NCI-H1694 treated with DMSO at 0.1 percent for 48 hours (cell line): ENCODE measurements at places on chromosomes 7 and 10.

DNA sequence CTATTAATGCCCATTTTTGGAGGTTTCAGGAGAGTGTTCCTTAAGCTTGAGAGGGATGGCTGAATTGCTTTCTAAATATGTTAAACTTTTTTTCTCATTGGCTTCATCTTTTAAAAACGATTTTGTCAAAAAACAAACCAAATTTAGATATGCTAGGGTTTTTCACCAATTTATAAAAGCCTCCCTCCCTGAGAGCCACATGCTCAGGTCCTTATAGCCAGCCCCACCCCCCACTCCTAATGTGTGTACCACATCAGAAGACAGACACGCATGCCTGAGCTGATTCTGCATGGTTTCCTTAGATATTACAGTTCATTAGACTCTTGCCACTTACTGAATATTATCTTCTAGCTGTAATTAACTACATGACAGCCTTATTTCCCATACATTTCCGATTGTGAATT, 2.0 kb downstream of the CUL1 start:
- peak; percentile 4 for DNase-seq

DNA sequence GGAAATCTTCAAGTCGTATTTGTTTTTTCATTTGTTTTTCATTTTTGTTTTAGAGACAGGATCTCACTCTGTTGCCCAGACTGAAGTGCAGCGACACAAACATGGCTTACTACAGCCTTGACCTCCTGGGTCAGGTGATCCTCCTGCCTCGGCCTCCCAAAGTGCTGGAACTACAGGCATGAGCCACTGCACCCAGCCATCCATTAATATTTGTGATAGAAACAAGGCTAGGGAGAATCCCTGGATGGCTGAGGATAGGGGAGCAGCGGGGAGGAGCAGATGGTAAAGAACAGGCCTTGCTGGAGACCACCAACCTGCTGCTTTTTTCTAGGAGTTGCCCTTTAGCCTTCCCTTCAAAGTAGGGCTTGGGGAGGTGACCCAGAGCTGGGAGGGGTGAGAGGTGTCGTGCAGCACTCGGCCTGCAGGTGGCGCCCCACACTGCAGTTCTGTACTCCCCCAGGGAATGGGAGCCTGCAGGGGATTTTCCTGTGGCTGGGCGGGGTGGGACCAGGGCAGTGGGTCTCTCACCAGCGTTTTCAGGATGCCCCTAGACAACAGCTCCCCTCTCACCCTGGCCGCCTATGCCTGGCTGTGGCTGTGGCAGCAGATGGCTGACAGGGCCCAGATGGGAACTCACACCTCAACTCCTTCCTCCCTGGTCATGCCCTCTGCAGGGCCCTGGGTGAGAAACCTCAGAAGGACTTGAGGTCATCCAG, 12.6 kb upstream of the CDH23 start:
- peak; percentile 62 for DNase-seq

DNA sequence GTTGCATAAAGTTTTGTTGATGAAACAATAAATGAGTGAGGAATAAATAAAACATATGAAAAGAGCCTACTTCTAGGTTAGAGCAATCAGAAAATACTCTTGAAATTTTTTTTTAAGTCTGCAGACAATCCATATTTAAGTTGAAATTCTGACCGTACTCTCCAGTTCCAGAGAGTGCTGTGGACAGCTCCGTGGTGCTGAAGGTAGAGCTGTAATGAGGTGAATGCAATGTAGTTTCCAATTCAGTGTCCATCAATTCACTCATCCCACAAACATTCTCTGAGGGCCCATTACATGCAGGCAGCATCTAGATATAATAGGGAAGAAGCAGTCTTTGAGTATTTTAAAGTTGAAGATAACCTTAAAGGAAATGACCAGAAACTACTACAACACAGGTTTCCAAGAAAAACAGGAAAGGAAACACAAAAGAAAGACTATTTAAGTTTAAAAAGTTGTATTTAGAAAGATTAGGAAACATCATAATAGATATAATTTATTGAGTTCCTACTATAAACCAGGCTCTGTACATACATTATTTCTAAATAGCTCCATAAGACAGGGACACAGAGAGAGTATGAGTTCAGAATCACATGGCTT, 44.0 kb upstream of the CRTAC1 start:
- DNase-seq = no peak

- DNase-seq = no peak
These were observed 53.7 kb upstream of the KDM7A start for GRCh38 chr7:140230516-140230860.

- no peak for DNase-seq
These were observed 2.3 kb downstream of the NACAD start for GRCh38 chr7:45086331-45087065.

- no peak for DNase-seq
These were observed 103.0 kb upstream of the LSM8 start for GRCh38 chr7:118080947-118081346.

DNA sequence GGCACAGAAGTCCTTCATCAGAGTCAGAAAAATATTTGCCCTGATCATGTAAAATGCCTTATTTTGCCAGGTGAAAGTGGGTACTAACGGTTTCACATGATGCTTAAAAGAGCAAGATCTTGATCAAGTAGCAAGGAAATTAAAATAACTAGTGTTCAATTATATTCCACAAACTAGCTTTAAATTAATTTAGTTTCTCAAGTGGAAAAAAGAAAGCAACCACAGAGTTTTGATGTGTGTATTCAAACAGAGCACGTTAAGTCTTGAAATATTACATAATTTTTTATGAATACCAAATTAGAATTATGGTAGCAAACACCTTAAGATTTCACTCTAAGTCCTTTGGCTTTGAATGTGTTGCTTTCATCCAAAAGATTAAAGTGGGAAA, 47.3 kb downstream of the PIP4K2A start:
- DNase-seq = no peak

- no peak for DNase-seq
These were observed 45.5 kb upstream of the BET1 start for GRCh38 chr7:94049615-94050014.

- DNase-seq = no peak
These were observed 20.4 kb upstream of the HILPDA start for GRCh38 chr7:128435327-128435686.

DNA sequence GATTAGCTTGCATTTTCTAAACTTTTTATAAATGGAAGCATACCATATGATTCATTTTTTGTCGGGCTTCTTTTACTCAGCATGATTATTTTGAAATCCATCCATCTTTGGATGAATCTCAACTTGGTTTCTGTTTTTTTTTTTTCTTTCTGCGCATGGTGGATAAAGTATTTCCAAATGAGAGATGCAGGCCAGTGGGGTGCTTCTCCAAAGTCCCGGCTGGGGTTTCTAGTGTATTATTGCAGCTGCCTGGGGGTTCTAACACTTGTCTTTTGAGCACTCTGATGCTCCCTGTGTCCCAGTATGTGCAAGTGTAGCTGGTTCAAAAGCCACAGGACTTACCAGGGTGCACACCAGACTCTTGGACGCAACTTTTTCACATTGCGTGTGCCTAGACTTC, 70.9 kb upstream of the LOXL4 start:
- DNase-seq = no peak

DNA sequence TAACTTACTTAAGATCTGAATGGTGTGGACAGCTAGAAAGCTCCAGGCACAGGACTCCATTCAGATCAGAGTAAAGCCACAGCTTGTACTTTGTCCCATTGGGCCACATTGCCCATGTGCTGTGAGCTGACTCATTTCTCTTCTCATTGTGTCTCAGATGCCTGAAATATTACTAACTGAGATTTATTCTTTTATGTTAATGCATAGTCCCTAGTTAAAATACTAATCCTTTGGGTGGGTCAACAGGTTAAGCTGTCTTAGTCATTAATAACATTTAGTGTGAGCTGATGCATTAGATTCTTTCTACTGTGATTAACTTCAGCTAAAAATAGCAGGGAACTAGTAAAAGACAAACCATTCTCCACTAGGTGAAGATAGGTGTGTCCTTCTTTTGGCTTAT, 104.7 kb upstream of the ARMC3 start:
- no peak for DNase-seq

DNA sequence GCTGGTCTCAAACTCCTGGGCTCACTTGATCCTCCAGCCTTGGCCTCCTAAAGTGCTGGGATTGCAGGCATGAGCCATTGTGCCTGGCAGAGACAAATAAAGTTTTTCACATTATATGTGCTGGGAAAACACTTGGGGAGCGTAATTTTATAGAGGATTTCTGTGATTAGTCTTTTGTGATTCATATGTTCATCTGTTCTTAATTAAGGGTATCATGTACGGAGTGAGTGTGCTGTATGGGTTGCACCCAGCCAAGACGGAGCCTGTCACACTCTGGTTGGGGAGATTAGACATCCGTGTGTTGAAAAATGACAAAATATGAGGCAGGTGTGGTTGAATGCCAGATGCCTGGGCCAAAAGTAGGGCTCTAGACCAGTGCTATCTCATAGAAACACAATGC, 10.3 kb downstream of the ADRB1 start:
- DNase-seq = no peak

GRCh38 chr10:102645388-102645740, 1.1 kb downstream of the TRIM8 start:
- DNase-seq = peak; percentile 14

DNA sequence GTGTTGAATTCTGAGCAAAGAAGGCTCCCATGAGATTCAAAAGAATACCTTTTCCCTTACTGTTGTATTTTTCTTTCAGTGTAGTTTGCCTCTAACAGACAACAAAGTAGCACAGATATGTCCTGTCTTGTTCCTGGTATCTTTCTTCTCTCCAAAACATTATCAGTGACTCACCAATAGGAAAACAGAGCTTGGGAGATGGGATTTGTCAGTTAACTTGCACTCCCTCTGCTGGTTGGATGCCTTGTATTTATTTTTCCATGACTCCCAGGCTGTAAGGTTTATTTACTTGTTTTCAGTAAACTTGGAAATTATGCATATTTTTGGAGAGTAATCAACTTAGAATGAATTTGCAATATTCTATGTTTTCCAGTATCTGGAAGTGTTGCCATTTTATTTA, 129.7 kb downstream of the SAMD9 start:
- DNase-seq = no peak

GRCh38 chr7:13240349-13240748, 552.9 kb downstream of the ARL4A start:
- DNase-seq = no peak

DNA sequence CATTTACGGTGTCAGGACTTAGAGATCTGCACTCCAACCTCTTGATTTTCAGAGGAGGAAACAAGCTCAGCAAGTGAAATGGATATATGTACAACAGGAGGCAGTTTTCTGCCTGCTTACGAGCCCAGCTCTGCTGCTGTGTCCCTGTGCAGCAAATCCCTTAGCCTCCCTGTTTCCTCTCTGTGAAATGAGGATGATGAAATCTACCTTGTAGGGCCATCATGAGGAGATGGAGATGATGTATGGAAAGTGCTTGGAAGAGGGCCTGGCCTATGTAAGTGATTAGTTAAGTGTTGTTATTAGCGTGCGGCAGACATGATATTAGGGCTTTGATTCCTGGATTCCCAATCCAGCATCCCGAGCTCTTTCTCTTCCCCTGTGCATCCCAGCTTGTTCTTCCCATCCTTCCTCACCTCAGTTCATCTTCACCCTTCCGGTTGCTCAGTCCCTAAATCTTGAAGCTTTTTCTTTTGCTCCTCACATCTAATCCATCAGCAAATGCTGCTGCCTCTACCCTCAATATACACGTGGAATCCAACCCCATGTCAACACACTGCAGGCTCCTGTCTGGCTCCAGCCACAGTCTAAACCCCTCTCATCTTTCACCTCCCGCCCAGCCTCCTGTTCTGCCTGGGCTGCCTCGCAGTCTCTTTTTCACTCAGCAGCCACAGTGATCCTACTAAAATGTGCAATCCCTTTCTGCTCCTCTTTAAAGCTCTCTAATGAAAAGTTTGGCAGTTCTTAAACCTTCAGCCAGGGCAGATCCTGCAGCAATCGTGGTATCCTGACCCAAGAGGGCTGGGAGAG, 113.8 kb downstream of the MARCHF5 start:
- no peak for DNase-seq

GRCh38 chr10:65294329-65294728, 1631.5 kb upstream of the LRRTM3 start:
- DNase-seq = no peak

- DNase-seq = no peak
These were observed 28.3 kb downstream of the RAMP3 start for GRCh38 chr7:45185864-45186250.

DNA sequence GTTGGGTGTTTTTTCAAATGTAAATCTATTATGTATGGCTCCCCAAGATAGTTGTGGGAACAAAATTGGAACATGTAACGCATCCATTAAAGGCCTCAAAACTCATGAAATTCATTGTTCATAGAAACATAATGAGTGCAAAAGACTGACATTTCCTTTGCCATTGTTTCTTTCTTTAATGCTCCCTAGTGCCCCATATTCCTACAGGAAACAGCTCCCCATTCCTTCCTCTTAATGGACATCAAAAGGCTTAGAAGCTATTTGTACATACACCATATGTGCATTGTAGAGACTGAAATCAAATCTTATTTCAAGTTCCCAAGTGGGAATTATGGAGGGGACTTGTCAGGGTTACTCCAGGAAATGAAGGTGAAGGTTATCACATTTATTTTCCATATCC, 139.1 kb downstream of the AHR start:
- no peak for DNase-seq

DNA sequence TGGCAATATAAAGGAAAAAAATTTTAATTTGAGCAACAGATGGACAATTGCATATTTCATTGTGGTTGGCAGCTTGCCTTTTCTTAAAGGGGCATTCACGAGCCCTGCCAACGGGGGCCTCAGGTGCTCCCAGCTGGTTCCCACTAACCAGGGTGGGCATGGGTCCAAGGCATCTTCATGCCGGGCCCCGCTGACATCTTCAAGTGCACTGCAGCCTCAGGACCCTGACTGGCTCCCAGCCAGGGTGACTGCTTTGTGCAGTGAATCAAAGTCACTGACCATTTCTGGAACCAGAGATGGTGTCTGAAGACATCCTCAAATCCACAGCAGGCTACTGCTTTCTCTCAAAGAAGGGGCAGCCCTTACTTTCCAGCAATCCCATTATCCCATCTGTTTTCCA, 275.2 kb upstream of the MGMT start:
- DNase-seq = peak; percentile 25

GRCh38 chr7:132491391-132491945, 84.8 kb downstream of the PLXNA4 start:
- no peak for DNase-seq

DNA sequence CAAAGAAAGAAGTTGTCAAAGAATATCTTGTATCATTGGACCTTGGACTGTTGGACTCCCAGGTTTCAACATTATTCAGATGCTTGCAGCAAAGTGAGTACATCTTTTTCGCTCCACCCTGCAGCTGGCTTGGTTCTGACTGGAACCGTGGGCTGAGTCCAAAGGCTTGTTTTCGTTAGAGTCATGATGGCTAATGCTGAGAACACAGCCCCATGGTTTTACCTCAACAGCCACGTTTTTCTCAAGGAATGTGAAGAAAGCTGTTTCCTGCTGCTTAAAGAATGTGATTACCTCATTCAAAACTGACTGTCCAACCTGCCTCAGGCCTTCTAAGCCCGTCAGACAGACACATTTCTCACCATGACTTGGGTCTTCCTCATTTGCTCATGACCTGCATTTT, 69.5 kb downstream of the STEAP1B start:
- DNase-seq = no peak
